CD4-positive, alpha-beta T cell treated with Interleukin-21 for 1 hour (primary cell): ENCODE measurements at places on chromosomes 3 and 15.
A peak's percentile ranks its signal among the peaks of the same experiment; 100 is the strongest.

GRCh38 chr3:114809668-114810413 is 337.2 kb downstream of the ZBTB20 start:
- peak; percentile 46 for DNase-seq

DNA sequence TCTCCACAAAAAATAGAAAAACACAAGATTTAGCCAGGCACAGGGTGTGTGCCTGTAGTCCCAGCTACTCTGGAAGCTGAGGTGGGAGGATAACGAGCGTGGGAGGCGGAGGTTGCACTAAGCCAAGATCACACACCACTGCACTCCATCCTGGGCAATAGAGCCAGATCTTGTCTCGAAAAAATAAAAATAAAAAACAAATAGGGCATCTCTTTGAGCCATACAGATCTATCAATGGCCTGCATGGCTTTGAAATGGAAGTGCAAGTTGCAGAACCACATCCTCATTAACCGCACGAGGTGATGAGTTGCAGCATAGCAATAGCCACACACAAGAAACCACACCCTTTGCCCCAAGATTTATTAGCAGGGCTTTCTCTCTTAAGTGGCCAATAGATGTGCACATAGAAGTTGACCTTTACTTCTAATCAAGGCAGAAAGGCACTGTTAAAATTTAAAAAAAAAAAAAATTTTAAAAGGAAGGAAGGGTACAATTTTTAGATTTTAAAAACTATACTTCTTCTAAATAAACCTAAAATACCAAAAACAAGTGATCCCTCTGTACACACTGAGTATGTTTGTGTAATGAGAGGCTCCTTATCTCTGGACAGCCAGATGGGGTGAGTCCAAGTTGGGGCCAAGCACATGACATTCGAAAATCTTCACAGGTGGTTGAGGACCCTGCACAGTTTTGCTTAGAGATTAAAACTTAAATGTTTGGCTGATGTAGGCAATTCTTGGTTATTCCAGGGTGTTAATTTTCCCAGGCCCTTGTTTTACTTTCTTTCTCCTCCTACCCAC is 53.4 kb downstream of the FILIP1L start:
- peak; percentile 14 for DNase-seq

DNA sequence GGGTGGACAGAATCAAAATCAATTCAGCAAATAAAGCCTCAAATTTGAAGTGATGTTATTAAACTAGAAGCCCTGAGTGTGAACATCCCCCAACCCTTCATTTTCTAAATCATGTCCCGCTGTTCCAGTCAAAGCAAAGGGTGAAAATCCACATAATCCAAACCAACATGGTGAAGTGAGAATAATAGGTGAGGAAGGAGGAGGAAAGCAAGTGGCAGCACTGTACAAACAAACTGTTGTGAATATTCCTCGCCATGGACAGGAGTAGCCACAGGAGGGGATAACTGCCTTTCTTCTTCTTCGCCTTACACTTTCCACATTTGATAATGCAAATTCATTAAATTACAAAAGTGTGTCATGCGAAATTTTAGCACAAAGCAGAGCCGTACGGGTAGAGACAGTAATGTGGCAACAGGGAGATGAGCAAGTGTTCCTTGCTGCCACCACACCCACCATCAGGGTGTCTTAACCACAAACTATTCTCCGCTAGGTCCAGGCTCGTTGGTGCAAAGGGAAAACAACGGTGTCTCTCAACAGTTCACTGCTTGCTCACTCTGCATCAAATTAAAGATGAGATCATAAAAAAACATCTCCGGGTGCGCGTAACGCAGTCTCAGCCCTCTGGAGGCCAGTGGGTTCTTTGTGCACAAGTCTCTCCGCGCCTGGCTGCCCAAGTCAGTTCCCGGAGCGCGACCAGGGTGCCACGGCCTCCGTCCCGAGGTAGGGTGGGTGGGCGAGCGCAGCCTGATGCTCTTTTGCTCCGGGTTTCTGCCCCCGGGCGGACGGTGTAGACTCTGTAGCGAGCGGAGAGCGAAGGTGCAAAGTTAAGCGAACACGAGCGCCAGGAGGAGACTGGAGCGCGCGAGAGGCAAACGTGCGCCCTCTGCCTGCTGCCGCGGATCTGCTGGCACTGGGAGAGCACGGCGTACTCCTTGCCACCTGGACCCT is 6.7 kb downstream of the EPHA3 start:
- peak; percentile 8 for DNase-seq

GRCh38 chr3:137468446-137468845 is 295.7 kb upstream of the SOX14 start:
- DNase-seq: no peak

DNA sequence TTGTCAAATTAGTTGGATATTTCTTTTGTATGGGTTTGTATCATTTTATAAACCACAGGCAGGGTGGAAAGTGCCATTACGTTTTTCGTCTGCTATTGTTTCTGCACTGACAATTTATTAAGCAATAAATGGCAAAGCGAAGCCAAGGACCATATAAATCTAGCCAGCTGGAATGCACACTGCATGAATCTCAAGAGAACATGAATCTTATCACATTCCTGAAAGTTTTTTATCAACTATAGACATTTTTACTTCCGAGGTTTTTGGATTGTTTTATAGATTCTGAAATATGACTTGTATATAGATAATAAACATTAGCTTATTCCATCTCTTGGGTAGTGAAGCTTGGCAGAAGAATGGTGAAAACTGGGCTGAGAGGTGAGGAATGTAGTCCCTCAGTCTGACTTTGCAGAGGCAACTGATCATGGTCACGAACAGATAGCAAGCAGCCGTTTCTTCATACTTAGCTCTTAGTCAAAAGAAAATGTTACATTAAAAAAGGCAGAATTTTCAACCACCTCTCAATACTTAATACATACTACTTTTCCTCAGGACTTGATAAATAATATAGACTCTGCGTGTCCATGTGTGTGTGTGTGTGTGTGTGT is 102.7 kb downstream of the OSBPL10 start:
- DNase-seq: no peak

GRCh38 chr3:73098873-73099272 is 37.4 kb downstream of the EBLN2 start:
- no peak for DNase-seq

DNA sequence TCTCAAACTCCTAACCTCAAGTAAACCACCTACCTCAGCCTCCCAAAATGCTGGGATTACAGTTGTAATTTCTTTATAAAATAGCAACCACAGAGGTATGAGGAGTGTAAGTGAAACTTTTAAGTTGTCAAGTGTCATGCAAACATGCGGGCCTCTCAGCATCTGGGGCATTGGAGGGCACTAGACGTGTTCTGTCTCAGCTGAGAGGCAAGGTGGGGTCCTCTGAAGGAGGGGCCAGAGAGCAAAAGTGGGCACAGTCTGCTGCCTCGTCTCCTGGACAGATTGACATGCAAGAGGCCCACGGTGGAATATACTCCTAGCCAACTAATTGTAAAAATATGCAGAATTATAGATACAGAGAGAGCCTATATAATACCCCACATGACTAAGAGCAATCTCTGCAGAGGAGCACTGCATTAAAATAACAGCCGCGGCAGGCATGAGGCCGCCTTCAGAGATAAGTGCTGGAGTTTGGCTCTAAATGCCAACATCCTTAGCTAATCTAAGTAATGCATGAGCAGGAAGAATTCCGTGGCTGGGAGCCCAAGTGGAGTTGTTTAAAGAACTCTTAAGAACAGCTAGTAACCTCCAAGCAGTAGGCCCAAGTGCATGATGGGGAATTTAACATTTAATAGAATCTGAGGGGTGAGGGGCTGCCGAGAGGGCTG is 87.8 kb upstream of the RNU6-1 start:
- no peak for DNase-seq

DNA sequence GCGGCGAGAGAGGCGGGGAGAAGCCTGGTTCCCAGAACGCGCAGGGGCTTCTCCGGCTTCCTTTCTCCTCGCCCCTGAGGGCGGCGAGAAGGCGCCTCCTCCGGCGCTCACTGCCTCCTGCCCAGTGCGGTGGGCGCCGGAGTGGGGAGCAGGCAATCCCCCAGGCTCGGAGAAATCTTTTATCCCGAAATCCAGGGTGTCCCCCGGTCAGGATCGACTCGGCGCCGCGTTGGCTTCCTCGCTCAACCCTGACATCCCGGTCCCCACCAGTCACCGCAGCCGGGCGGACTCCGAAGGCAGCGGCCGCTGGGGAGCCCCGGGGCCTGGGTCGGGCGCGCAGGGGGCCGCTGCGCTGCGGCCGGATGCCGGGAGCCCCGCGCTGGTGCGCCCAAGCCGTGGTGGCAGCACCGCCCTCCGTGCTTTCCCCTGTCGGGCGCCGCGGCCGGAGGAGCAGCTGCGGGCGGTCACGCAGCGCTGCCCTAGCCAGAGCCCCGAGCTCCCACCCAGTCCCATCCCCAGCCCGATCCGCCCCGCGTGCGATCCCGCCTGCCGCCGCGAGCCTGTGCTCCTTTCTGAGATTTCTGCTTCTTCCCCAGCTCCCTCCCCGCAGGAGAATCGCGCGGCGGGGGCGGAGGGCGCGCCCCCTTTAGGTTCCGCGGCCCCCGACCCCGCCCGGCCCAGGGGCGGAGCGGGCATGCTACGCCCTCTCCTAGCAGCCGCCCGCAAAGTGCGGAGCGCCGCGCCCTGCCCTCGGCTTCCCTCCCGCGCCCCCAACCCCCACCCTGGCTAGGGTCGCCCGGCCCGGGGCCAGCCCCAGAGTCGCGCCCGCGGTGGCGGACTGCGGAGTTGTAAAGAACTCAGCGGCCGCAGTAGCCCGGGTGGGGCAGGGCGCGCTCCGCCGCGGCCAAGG is 683 bp upstream of the CACNA2D3 start:
- DNase-seq: no peak

GRCh38 chr3:152030320-152030719 is 156.9 kb downstream of the SUCNR1 start:
- no peak for DNase-seq

- DNase-seq: no peak
These were observed 292.6 kb downstream of the LRRC3B start for GRCh38 chr3:26915208-26915607.
